CD4-positive, alpha-beta T cell treated with Interleukin-6 for 4 hours (primary cell): ENCODE measurements at places on chromosomes 6 and 20.

- no peak for DNase-seq
Measured at GRCh38 chr6:116229287-116229913, 24.5 kb downstream of the TSPYL4 start.

GRCh38 chr6:71400852-71401251, 112.2 kb downstream of the OGFRL1 start:
- DNase-seq = no peak

DNA sequence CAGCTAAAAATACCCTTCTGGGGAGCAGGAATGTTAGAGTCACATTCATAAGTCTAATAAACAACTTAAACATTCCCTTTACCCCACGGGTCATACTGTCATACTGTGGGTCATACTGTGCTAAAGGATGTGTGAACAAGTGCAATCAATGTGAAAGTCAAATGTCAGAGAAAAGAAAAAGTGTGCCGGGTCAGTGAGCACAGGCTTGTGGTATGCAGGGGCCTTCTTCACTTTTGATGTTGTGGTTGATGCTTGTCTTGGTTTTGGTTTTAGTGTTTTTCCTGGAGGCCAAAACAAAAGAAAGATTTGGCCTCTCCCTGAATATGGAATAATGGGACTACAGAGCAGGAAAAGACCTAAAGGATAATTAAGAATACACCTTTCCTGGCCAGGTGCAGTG, 267.9 kb upstream of the PLN start:
- no peak for DNase-seq

GRCh38 chr6:4644996-4645395, 131.2 kb upstream of the CDYL start:
- DNase-seq = no peak

DNA sequence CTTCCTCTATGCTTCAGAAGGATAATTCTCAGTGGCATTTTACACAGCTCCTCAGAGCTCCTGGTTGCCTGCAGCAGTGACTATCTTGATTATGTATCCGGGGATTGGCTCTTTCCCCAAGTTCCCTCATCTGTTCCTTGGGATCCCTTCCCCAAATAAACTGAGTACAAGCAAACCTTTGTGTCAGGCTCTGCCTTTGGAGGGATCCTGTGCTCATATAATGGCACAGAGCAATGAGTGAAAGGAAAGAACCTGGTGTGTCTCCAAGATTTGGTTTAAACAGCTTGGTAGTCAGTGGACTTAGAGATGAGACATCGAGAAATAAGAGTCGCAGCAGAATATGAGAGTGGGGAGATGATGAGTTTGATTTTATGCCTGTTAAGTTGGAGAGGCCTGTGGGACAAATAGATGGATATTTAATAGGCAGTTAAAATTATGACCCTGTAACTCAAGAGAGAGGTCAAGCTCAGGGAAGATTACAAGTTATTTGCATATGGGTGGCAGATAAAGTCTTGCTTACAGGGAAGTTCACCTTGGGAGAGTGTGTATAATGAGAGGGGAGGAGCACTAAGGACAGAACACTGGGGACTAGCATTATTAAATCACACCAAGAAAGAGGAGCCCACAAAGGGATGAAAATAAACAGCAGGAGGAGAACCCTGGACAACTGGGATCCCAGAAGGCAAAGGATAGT, 44.1 kb upstream of the GCLC start:
- DNase-seq = no peak

DNA sequence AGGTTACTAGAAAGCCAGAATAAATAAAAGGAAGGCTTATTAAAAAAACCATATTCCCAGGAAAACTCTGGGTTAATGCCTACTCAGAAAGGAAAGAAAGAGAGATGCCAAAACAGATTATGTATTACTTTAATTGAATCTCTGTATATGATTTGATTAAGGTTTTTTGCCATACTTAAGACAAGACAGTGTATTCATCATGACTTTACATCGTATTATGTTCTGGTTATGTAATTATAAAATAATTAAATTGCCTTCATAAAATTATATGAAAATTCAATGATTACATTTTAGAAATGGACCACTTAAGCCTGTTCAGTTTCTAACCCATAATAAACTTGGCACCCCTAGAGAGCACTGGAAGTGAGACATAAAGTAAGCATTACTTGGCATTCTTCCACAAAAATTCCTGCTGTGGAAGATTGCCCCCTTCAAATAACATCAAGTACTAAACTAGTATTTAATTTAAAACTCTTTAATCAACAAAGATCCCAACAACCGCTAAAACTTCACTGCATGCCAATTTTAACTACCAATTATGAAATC, 20.8 kb upstream of the IBTK start:
- no peak for DNase-seq

GRCh38 chr6:79586548-79586947, 44.6 kb upstream of the SH3BGRL2 start:
- no peak for DNase-seq

GRCh38 chr20:24813936-24814335, 135.1 kb upstream of the CST7 start:
- DNase-seq = no peak

DNA sequence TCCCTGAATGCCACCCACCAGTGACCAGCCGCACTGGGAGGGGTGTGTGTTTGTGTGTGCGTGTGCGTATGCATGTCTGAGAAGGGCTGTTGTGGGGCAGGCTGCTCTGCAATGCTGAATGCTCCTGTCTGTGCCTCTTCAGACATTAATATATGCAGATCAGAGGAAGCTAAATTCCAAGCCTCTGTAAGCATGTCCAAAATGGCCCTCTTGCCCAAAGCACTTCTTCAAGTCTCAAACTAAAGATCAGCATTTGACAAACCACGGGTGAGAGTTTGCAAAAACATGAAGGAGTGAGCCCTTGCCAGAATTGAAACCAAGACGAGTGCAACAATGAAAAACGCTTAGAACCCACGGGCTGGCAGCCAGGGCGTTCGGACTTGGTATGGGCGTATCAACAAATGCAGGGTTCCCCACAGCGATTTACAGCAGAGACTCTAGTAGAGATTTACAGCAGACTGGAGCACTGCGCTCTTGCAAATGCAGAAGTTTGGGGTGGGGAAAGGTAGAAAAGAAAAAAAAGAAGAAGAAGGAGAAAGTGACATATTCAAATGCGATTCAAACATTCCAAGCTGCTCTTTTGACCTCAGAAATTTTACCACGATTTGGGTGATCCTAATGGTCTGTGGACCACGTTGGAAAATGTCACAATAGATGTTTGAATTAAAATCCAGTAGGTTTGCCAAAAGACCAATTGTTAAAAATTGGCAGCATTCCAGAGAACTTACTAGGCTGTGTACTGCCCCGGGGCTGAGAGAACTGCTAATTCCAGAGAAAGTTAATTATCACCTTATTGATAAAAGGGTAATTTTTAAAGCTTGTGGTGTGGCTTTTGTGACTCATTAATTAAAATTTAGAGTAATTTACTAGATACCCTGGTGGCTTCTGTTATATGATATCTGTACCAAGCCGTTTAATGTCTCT, 3.5 kb downstream of the SCML4 start:
- DNase-seq = peak; percentile 72

- no peak for DNase-seq
Measured at GRCh38 chr20:51749674-51750036, 18.5 kb downstream of the ATP9A start.

DNA sequence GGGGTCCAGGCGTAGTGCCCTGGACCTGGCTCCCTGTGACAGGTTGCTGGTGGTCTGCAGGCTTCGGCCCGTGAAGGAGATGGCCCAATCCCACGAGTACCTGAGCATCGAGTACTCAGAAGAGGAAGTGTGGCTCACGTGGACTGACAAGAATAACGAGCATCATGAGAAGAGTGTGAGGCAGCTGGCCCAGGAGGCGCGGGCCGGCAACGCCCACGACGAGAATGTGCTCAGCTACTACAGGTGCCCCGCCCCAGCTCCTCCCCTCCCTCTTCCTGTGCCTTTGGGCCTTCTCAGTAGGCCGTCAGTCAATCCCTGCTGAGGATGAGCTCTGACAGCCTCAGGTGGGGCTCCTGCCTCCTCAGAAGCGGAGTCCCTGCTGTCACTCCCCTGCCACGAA, 42.6 kb downstream of the UQCC2 start:
- DNase-seq = peak; percentile 81

GRCh38 chr6:69825904-69826303, 29.1 kb upstream of the LMBRD1 start:
- no peak for DNase-seq

DNA sequence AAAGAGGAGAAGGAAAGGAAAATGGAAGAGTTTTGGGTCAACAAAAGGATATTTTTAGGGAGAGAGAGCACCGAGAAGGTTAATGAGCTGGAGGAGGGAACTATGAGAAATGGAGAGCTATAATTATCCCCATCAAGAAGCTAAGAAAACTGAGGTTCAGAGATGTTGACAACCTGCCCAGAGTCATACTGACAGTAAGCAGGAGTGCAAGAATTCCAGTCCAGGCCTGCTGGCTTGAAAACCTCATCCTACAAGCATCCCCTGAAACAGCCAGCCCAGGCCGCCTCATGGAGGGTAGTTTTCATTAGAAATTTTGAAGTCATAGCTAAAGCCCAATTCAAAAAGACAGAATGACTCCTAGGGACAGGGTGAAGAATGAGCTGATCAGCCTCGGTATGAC, 172.1 kb upstream of the LRFN2 start:
- no peak for DNase-seq

DNA sequence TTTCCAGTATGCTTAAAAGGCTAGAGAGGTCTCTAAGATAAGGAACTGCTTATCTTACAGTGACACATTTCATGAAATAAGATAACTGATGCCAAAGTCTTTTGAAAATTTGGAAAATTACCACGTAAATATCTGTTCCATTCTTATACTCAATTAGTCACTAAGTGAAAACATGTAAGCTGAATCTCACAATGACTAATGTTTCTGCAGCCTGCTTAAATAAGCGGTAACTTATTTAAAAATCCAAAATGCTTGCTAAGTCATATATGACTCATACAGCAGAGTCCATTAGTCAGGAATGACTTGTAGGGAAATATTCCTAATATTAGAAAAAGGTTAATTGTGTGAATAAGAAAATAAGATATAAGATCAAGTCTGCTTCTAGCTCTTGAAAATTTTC, 27.8 kb upstream of the LGSN start:
- DNase-seq = no peak

- no peak for DNase-seq
Measured at GRCh38 chr6:14132921-14133275, 15.3 kb downstream of the CD83 start.

GRCh38 chr20:25032478-25033264, 25.3 kb downstream of the ACSS1 start:
- no peak for DNase-seq

GRCh38 chr6:105806486-105806920, 279.6 kb upstream of the PRDM1 start:
- DNase-seq = no peak

- DNase-seq = no peak
Measured at GRCh38 chr6:150601439-150601838, 1.8 kb downstream of the PLEKHG1 start.

DNA sequence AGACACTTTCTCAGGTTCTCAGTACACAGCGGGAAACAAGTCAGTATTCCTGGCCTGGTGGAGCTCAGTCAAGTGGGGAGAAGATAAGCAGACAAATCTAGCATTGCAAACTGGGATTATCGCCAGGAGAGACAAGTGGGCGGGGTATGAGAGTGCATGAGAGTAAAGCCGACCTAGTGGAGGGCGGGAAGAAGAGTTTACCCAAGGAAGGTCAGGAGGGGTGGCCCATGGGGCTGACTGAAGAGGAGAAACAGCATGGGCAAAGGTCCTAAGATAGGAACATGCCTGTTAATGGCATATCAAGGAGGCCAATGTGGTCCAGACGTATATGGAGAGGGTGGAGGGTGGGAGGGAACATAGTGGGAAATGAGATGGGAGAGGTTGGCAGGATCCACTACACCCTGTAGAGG, 12.4 kb upstream of the CSNK2A1 start:
- DNase-seq = no peak

DNA sequence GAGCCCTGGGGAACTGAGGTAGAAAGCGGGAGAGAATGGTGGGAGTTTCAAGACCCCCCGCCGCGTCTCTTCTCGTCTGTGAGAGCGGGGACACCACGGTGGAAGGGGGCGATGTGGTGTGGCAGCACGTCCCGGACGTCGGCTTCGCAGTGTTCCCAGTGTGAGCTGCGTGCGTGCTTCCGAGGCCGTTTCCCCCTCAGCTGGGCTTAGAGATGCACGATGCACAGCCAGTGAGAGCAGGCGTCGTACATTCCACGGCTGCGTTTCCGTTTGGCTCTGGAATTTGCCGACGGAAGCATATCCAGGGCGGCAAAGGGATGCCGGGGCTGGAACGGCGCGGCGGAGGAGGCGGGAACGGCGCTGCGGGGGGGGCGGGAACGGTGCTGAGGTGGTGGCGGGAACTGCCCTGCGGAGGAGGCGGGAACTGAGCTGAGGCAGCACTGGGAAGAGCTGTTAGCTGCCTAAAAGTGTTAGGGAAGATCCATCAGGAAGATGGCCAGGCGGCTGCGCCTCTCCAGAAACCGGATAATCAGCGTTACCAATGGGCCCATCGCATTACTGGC, 37.7 kb downstream of the KIF25 start:
- no peak for DNase-seq

DNA sequence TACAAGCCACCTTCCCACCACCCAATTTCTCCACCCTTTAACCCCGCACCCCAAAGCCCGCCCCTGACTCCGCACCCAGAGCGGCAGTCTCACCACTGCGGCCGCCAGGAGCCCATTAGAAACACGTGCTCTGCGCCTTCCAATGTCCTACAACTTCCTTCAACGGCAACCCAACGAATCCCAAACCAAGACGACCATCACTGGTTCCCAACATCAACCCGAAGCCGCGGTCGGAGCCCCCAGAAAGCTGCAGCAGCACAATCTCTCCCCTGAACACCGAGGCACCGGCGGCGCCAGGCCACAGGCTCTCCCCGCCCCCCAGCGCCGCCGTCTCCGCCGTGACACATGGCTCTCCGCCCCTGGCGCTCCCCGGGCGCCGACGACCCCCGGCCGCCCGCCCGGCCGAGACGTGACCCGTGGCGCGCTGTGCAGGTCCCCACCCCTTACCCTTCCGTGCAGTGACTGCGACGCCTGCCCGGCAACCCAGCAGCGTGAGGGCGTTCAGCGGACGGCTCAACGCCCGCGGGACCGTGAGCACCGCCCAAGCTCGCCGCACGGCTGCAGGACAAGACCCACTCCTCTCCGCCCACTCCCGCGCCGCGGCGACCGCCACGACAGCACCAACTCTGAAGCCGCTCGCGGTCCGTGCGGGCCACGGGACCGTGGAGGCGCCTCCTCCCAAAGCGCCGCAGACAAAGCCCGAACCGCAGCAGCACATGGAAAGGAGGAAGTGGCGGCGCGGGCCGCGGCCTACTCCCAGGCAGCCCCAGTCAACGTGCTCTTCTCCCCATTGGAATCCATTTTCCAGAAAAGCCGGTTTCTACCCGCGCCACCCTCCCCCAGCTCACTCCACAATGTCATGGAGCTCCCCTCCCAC, 551 bp downstream of the SYNCRIP start:
- peak; percentile 58 for DNase-seq

DNA sequence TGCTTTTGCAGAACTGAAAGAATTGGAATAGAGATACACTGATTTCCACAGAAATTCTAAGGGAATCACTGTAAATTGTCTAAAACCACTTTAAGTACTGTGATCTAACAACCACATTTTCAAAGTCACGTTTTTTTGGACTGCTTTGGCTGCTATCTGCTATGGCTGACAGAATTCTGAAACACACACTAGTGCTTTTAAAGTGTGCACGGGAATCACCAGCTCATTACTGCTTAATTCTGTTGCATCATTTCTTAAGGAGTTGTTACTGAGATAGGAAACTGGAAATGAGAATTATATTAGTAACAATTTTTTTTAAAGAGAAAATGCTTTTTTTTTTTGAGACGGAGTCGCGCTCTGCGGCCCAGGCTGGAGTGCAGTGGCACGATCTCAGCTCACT, 716.5 kb upstream of the NRSN1 start:
- no peak for DNase-seq

GRCh38 chr6:1636971-1637871, 27.5 kb downstream of the FOXC1 start:
- no peak for DNase-seq
